ENCODE measurements at places on chromosomes 2 and 18.

DNA sequence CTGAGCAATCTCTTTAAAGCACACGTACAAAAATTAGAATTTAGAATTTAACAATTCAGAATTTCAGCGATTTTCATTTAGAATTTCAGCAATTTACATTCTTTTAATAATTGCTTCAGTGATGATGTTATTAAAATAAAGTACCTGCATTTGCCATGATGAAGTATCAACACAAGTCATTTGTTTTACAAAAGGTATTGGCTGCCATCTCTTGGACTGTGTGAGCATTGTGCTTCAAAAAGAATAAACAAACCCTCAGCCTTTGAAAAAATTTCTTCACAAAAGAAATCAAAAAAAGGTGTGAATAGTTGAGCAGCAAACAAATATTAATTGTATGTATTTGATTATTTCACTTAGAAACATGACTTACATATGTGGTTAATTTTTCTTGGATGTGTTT is 27.1 kb upstream of the ZC3H15 start:
- no peak for DNase-seq

- DNase-seq = no peak
Observed at GRCh38 chr2:222862106-222862908, 1.5 kb downstream of the ACSL3 start.

DNA sequence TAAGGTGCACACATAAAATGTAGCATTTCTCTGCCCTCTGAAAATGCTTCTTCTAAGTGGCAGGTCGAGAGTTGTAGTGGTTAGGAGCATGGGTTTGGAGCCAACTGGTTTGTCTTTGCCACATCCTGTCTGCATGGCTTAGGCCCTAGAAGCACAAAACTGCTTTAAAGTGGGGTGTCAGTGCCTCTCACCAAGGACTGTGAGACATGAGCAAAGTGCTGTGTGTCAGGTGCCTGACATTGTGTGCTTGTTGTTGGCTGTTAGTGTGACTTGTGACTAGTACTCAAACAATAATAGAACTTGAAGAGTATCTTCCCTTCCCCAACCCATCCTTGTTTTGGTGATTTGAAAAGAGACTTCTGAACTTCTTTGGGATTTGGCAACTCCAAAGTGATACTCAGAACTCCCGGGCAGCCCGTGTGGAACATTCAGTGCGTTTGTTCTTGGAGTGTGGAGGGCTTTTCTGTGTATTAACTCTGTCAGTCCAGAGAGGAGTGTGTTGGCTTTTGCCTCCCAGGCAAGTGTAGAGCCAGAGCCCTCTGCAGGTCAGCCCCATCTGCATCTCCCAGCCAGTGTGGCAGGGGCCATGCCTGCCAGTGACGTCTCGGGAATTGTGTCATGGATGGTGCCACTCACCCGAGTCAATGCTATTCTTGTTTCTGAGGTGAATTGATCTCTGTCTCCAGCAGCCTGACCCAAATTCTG is 5.0 kb downstream of the MGAT5 start:
- DNase-seq = no peak

DNA sequence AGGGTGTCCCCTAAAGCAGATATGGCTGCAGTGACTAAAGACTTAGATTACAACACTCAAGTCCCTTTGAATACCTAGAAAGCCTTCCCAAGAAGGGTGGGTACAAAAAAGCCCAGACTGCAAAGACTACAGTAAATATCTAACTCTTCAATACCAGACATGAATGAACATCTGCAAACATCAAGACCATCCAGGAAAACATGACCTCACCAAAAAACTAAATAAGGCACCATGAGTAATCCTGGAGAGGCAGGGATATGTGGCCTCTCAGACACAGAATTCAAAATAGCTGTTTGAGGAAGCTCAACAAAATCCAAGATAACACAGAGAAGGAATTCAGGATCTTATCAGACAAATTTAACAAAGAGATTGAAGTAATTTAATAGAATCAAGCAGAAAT is 138.2 kb upstream of the OTOS start:
- no peak for DNase-seq

DNA sequence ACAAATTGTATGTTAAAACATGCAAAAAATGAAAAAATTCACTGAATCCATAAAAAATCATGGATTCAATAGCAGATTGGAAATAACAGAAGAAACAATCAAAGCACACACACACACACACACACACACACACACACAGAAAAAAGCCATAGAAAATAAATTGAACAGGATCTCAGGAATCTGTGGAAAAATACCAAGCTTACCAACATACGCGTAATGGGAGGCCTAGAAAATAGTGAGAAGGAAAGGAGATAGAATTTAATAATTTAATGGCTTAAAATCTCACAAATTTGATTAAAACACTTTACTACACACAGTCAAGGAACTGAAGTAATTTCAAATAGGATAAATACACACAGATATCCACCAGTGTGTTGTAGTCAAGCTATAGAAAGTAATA is 1671.5 kb upstream of the PIK3C3 start:
- DNase-seq = no peak

DNA sequence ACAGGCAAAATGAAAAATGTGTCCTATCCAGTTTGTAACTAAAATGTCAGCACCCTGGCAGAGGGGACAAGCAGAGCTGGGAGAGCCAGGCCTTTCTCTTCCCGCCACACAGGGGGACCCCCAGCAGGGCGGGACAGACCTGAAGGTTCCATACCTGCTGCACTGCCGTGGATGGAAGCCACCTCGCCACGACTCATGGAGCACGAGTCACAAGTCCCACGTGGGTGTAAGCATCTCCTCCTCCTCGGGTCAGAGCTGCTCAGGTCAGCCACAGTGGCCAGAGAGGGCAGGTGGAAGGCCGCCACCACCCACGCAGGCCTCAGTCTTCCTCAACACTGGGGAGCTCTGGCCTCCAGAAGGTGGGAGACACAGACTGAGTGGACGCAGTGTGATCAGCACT is 21.0 kb downstream of the C1QL2 start:
- DNase-seq = no peak

DNA sequence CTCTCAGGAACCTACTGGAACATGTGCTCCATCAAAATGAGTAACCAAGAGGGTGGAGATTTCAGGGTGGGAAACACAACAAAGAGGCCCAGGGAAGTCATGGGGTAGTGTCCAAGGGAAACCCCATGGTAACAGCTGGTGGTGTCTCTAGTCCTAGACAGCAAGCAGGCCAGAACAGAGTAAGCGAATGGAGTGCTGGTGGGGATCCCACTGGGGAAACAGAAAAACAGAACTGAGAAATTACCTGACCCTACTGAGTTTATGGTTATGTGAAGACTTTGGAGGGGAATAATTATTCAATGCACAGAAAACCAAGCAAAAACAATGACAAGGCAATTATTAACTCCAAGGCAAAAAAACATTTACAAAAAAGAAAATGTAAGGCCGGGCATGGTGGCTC is 16.9 kb downstream of the ERCC3 start:
- no peak for DNase-seq

GRCh38 chr2:122029456-122029855 is 274.0 kb downstream of the TSN start:
- no peak for DNase-seq

DNA sequence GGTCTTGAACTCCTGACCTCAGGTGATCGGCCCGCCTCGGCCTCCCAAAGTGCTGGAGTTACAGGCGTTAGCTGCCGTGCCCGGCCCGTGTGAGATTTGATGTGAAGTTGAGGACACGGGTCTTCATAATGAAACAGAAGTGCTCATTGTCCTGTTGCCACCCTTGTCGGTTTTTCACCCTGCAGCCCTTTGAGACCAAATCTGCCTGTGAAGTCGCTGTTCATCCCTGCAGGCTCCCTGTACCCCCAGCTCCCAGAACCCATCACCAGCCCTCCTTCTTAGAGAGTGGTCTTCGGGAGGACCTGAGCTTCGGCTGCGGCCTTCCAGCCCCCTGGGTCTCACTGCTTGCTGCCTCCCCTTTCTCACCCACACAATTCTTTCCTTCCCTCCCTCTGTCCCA is 325.2 kb downstream of the GBX2 start:
- DNase-seq = no peak

- DNase-seq = no peak
Observed at GRCh38 chr2:105431367-105432043, 32.7 kb upstream of the FHL2 start.

- no peak for DNase-seq
Observed at GRCh38 chr2:200604571-200605255, 18.9 kb downstream of the AOX1 start.

GRCh38 chr2:171592036-171592555 is 69.8 kb downstream of the CYBRD1 start:
- no peak for DNase-seq

DNA sequence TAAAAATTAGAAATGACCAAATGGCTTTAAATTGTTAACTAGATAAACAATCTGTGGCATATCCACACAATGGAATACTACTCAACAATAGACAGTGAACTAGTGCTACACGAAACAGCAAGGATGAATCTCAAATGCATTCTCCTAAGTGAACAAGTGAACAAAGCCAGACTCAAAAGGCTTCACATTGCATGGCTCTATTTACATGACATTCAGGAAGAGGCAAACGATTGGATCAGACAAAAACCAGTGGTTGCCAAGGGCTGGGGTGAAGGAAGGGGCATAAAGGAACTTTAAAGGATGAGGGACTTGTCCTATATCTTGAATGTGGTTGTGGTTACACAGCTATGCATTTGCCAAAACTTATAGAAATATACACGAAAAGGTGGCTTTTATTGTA is 184.3 kb downstream of the RPIA start:
- DNase-seq = no peak

GRCh38 chr2:120935339-120936313 is 200.0 kb downstream of the GLI2 start:
- DNase-seq = no peak

DNA sequence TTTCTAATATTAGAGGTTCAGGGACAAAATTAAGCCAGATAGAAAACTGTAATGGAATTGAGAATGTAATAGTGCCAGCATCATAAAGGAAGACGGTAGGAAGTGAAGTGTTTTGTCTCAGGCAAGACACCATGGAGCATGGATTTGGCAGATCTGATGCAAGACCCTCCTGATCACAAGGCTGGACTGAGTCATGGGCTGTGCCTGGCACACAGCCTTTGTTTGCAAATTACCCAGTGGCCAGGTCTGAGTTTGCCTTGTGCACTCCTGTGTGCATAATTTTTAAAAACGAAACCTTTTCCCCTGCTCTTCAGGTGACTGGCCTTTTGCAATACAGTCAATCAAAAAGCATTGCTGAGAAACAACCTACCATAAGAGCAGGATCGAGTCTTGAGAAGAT is 2.0 kb upstream of the UPP2 start:
- DNase-seq = no peak

DNA sequence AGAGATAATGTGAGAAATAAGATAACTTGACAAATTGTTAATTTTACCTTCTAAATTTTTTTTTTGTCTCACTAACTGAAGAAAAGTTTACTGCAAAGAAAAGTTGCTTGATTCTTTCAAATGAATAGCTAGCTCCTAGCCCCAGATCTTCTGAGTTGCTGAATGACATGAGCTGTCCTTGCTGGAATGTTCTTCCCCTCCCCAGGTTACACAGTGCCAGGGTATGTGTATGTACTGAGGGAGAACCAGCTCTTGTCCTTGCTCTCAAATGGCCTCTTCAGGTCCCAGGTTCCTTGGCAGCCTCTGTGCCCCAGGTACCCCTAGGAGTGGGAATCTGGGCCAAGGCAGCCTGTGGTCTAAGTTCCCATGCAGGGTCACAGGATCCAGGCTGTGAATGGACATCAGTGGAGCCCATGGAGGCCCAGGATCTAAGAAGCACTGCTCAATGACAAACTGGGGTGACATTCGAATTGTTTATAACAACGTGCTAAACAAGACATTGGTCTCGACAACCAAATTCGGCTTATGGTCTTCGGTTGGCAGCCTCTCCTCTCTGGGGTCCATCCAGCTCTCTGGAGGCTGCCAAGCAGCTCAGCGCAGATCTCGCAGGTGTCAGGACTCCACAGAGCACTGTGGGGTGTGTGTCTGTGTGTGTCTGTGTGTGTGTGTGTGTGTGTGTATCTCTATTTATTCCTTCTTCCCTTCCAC is 17.1 kb upstream of the INO80C start:
- no peak for DNase-seq

- no peak for DNase-seq
Observed at GRCh38 chr2:62320657-62321357, 124.9 kb downstream of the B3GNT2 start.

DNA sequence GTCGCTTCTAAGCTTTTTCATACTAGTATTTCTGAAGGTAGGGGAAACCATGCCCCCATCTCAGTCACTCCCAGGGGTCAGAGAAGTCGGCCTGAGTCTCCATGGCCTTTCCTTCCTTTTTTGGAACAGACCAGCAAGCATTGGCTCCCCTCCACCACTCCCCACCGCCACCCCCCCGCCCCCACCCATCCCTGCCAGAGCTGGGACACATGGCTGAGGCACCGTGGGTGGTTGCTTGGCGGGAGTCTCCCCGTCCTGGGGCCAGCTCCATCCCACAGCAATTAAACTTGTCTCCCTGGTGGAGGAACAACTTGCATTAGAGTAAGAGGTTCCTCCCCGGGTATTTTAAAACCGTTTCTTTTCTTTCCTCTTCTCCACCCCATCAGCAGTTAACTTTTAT is 100.8 kb upstream of the TFPI start:
- no peak for DNase-seq

GRCh38 chr2:150656002-150656401 is 168.5 kb upstream of the RND3 start:
- no peak for DNase-seq

DNA sequence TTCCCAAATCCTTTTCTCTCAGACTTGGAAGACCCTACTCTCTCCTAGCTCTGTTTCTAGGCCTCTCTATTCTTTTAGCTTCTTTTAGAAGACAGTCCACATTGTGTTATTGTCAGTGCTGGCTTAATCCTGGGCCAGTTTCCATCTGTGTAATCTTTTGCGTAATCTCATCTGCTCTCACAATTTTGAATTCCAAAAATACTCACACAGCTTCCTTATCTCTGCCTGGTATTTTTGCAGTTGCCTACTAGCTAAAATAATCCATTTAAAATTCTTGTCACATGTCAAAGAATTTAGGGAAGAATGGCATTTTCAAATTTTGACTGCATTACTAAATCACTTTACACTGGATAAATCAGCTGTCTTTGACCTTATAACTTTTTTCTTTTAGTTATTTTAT is 200.6 kb upstream of the MEX3C start:
- DNase-seq = no peak

DNA sequence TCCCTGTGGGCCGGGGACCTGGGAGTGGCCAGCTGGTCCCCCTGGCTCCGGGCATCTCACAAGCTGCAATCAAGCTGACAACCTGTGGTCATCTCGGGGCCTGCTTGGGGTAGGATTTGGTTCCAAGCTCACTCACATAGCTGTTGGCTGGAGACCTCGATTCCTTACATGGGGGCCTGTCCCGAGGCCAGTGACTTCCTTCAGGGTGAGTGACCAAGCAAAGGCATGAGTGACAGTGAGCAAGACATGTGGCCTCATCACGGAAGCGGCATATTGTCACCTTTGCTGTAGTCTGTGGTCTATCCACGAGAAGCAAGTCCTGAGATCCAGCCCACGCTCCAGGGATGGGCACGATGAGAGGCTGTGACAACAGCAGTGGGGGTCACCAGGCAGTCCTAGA is 131.4 kb upstream of the ID2 start:
- no peak for DNase-seq

DNA sequence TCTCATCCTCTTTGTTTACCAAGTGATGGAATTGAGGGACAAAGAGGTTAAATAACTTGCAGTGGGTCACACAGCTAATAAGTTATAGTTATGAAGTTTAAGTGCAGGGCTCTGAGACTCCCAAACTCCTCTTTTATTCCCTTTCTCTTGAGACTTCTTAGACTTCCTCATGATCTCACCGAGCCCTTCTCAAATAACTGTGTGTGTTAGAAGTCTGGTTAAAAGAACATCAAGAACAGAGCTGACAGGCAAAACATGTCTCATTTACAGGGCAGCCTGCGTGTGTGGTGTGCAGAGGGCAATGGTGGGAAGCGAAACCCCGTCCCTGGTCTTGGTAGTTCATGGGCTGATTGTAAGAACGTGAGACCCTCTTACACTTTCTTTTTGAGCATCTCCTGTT is 368.0 kb downstream of the SLC4A3 start:
- no peak for DNase-seq

All from stimulated activated CD4-positive, alpha-beta T cell treated with anti-CD3 and anti-CD28 coated beads, Interleukin-4, amount 100 ng/mL, for 48 hours (primary cell).